ENCODE measurements at places on chromosomes 6 and 20.

DNA sequence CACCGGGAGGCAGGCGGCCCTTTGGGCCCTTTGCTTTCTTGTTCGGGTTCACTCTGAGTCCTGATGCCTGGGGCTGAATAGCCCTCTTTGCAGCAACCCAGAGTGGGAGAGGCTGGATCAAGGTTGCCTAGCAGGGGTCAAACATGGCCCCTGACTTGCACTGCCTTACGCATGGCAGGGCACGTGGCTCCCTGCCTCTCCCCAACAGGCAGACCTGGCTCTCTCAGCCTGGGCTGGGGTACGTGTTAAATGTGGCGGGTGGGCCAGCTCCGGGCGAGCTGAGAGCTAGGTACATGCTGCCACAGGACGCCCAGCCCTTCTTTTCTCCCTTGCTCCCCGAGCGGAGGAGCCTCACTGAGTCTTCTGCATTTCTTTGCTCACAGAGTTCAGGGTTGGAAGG is 7.3 kb downstream of the C6orf132 start:
- DNase-seq: no peak

GRCh38 chr6:61841958-61842357 is 444.1 kb downstream of the KHDRBS2 start:
- no peak for DNase-seq

DNA sequence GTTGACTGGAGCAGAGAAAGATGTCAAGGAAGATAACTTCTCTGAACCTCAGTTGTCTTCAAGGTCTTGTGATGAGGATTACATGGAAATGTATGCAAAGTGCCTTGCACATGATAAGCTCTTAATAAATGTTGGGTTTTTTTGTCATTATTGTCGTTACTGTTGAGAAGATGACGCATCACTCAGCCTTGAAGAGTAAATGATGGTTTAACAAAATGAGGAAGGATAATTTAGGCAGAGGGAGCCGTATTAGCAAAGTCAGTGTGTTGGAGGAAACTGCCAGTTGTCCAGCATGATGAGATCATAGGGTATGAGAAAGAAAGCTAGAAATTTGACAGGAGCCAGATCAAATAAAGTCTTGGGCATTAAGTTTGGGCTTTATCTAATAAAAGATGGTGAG is 8.8 kb upstream of the SUPT3H start:
- DNase-seq: no peak

GRCh38 chr6:3997177-3997770 is 81.7 kb downstream of the FAM217A start:
- no peak for DNase-seq

DNA sequence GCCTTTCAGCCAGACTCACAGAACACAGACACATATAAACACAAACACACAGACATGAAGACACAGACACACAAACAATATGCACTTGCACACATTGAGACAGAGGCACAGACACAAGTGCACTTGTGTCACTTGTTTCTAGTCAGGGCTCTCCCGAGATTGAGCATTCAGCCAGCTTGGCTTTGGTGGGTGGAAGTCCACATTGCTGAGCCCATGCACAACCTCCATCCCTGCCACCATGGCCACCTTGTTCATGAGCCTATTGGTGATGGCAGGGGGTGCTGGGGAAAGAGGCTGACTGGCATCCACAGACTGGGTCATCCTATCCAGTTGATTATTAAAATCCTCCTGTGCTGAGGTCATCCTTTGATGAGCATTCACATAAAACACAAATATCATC is 11.5 kb upstream of the CST7 start:
- no peak for DNase-seq

- no peak for DNase-seq
Observed at GRCh38 chr20:11468880-11469279, 448.8 kb upstream of the BTBD3 start.

GRCh38 chr6:80638213-80639055 is 532.0 kb downstream of the BCKDHB start:
- DNase-seq: no peak

DNA sequence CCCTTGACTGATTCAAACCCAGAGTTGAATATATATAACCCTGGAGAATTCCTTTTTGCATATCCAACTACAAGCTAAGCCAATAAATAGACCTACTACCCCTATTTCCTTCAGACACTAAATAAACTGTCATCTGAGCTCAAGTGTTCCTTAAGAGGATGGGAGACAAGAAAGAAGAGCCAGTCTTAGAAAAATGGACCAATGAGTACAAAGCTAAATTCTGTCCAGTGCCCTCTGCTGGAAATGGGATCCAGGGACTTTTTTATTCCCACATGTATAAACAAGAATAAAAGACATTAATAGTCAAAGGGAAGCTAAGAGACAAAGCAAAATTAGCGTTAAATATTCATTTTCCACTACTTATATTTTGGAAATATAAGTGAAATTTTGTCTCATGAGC is 4.8 kb downstream of the PPP1R10 start:
- no peak for DNase-seq

- DNase-seq: no peak
Observed at GRCh38 chr20:21028921-21029320, 77.2 kb downstream of the LINC00237 start.

GRCh38 chr6:42744351-42744893 is 1.5 kb downstream of the TBCC start:
- no peak for DNase-seq

DNA sequence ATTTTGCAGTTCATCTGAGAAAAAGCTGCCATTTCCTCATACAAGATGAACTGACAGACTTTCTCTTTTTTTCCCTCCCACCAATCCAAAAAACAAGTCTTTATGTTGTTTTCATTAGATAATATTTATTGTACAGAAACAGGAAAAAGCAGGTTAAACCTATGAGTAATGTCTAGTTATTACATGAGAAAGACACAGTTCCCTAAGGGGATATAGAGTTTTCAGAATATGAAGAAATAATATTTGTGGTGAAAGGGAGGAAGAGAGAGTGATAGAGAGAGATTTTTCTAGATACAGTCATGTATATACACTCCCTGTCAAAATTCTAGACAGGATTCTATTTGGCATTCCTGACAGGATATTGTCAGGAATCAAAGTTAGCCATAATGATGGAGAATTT is 392.4 kb downstream of the BMP2 start:
- DNase-seq: no peak

DNA sequence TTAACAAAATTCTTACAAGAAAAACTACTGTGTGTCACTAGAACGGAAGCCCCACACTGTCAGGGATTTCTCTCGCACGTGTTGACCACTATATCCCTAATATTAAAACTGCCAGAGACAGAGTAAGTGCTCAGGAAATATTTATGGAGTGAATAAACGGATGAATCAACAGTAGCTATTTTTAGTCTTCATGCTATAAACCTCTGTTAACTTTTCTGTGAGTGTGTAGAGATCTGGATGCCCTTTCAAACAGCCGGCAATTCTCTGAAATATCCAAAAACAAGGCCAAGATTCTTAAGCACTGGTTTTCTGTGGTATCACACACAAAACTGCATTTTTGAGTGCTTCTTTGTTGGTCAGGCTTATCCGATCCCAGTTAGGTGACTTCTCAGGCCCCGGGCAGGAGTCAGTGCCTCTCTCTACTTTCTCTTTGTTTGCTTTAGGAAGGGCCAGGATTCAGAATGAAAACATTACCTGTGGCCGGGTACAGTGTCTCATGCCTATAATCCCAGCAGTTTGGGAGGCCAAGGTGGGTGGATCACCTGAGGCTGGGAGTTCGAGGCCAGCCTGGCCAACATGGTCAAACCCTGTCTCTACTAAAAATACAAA is 15.7 kb downstream of the ATP9A start:
- no peak for DNase-seq

GRCh38 chr20:11047559-11047958 is 373.8 kb upstream of the JAG1 start:
- DNase-seq: no peak

GRCh38 chr6:30743099-30744053 is 889 bp upstream of the FLOT1 start:
- no peak for DNase-seq

GRCh38 chr6:139886396-139886795 is 511.9 kb upstream of the CITED2 start:
- DNase-seq: no peak

DNA sequence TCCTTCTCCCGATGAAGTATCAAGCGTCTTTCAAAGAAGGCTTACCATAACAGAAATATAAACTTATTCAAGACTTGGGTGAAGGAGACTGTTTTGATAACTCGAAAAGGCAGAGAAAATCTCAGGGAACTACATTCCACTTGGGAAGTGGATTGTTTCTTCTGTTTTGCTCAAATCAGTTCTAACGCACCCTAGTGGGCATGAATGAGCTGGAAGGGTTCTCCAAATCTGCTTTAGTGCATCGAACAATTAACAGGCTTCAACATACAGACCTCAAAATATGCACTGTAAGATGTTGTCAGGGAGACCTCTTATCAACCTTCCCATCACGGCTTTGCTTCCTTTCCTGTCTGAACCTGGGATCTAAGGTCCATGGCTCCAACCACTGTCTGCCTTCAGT is 392.5 kb downstream of the CD83 start:
- DNase-seq: no peak

- DNase-seq: no peak
Observed at GRCh38 chr6:37495244-37495934, 4.3 kb downstream of the CCDC167 start.

DNA sequence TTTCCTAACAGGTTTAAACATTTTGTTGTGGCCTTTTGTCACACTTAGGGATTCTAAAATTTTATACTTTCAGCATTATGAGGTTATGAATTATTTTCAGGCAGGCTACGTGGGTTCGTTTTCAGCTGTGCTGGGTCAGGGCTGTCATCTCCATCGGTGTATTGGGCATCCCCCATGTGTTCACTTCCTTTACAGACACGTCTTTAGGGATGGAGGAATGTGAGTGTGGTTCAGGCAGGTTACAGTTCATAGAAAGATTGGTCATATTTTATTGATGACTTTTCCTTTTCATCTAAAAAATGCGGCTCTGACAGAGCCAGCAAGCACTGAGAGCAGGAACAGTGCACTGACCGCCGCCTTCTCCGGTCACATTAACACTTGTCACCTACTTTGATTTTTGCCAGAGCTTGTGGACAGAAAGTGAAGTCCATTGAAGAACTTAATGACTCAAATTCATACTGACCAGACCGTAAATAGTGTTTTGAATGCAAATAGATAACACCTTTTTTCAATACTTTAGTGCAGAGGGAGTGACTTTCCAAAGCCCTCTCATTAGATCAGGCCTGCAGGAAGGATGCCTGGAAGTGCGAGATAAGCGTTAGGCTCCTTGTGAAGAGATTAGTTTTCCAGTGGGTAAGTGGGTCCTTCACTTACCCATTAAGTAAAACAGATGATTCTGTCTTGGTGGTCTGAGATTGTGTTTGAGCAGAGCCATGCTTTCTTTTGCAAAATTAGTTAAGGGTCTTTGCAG is 113.1 kb downstream of the TIAM2 start:
- no peak for DNase-seq

- no peak for DNase-seq
Observed at GRCh38 chr6:156686301-156686994, 90.7 kb upstream of the ARID1B start.

- no peak for DNase-seq
Observed at GRCh38 chr20:11876555-11876954, 41.1 kb upstream of the BTBD3 start.

GRCh38 chr20:49352751-49353150 is 74.9 kb upstream of the ZNFX1 start:
- DNase-seq: no peak

- no peak for DNase-seq
Observed at GRCh38 chr20:62970307-62971210, 18.1 kb downstream of the SLC17A9 start.

- no peak for DNase-seq
Observed at GRCh38 chr6:127366282-127367022, 23.0 kb upstream of the ECHDC1 start.

- no peak for DNase-seq
Observed at GRCh38 chr6:46757214-46757596, 10.5 kb downstream of the ANKRD66 start.

DNA sequence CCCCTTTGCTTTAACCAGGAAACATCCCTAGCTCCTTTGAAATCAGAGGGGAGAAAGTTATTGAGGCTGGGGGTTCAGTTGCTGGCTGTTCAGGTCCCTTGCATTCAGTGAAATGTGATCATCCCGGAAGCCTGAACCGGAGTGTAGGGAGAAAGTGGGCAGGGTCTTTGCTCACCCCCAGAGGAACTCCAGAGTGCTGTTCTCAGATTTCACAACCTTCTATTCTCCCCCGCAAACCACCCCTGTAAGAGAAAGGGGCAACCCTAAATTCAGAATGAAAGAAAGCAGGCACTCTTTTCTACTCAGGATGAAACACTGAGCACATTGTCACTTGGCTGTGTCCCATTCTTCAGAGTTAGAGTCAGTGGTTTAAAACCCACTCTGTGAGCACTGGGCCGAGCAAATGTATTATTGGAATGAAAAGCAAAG is 139.8 kb downstream of the KHDC1L start:
- no peak for DNase-seq

DNA sequence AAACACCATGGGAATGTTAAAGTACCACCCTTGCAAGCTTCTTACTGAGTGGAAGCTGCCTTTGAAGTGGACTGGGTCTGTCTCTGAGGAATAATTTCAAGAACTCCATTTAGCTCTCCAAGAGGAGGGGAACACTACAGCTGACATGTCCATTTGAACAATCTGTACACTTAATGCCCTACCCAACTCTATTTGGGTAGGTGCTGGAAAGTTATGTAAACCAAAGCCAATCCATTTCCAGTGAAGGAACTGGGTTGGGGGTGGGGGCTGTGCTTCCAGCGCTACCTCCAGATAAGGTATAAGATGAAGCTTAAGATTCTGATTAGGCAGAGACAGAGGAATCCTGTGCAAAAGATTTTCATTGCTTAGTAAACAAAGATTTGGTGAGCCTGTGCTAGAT is 122.0 kb downstream of the TCP11 start:
- no peak for DNase-seq

DNA sequence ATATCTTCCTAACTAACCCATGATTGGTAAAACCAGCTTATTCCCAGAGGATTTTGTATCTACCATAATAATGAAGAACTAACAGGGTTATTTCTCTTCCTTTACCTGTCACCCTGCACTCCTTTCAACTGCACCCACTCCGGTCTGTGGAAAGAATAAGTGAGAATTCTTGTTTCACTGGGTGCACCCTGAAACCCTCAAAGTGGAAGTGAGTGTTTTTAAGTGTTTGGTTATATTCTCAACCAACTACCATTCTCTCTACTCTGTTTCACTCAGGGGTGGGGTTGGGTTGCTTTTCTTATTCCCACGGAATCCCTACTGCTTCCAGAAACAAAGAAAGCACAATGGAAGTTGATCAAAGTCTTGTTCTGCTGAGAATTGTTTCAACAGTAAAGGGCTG is 42.6 kb upstream of the KHDRBS2 start:
- DNase-seq: no peak

DNA sequence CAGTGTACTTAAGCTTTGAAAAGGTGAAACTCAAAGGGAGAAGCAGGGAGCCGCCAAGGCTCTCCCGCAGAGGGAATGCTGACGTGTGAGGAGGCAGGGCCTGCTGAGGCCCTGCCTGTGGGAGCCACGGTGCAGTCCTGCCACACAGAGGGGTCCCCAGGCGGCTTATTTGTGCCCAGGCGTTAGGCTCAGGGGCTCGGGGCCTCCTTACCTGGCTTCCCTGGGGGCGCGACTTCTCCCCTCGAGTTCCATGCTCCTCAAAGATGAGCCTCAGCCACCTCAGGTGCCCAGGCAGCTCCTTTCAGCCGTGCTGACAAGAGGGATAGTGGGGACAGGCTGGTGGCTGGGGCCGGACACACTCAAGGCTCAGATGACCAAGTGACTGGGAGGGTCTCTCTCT is 2.2 kb upstream of the KIF25 start:
- no peak for DNase-seq

- DNase-seq: no peak
Observed at GRCh38 chr6:84763003-84763885, 1.2 kb downstream of the TBX18 start.

Measured in anterior cingulate cortex (tissue), 58 donors.